ENCODE measurements at places on chromosomes 11 and 22.
A peak's percentile ranks its signal among the peaks of the same experiment; 100 is the strongest.

GRCh38 chr11:24198481-24198880, 298.4 kb upstream of the LUZP2 start:
- no peak for DNase-seq

DNA sequence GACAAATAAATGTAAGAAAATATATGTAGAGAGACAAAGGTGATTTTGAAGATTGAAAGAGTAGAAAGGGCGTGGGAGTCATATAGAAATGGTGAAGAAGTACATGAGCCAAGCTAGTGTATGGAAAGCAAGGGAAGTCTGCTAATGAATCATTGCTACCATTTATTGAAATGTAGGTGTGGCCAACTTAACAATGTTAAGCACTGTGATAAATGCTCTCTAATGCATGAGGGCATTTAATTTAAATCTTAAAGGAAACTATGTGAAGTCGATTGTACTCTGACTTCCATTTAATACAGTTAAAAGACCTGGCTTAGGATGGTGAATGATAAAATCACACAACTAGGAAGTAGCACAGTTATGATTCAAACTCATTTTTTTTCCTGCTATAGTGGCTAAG, 219.9 kb downstream of the CASP12 start:
- no peak for DNase-seq

GRCh38 chr22:36409911-36410756, 22.4 kb upstream of the MYH9 start:
- DNase-seq = peak; percentile 68

GRCh38 chr11:123751781-123752180, 2.5 kb downstream of the OR6X1 start:
- DNase-seq = no peak

DNA sequence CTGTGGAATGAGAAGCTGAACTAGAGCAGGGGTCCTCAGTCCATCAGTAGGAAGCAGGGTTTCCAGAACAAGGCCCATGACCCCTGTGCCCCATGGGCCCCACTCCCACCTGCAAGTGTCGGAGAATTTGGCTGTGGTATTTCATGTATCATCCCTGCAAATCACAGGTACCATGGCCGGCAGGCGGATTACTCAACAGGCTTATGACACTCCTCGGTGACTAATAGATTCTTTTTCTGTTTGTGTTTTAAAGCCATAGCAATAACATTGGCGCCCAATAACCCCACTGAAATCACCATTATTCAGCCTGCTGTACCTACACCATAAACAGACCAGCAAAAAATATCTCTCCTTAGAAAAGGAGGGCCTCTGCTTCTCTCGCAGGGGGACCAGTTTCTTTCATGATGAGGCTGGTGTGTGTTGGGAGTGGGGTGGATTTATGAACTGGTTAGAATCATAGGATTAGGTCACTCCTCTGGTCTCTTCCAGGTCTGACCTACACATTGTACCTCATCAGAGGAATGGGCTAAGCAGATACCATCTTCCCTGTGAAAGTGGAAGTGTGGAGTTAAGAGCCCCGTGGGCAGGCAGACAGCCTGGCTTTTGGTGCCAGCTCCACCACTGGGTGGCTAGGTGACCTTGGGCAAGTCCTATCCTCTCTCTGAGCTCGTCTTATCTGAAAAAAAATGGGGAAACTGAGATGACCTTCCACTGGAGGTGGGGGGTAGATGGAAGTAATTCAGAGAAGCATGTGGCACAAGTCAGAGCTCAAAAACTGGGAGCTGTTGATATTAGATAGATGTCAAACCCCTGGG, 60.2 kb upstream of the WNT11 start:
- no peak for DNase-seq

DNA sequence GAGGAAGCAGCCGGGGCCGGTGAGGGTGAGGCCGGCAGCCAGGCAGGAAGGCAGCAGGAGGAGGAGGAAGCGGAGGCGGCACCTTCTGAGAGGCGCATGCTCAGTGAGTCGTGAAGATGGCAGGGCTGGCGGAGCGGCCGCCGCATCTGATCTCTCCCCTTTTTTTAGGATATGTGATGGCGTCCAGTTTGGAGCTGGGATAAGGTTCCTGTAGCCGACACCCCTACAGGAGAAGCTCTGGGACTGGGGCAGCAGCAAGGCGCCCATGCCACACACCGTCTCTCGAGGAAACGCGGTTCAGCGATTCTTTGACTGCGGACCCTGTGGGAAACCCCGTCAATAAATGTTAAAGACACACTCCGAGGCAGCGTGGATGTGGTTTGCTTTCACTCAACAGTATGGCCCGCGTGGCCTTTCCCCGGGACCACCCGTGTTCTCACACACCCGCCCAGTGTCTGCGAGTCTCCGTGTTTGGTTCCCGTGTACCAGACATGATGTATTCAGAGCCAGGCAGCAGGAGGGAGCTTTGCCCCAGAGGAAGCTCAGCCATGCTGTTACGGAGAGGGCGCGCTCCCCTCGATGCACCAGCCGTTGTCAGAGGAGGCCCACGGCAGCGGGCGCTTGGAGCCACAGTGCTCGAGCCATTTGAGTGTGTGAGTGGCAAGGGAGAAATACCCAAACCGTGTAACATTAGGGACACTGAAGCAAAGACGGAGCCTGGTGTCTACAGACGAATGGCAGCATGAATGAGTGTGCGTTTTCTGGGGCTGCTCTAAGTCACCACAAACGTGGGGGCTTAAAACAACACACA, 27.7 kb upstream of the PARVB start:
- peak; percentile 82 for DNase-seq

GRCh38 chr11:95485115-95485900, 254.3 kb upstream of the SESN3 start:
- DNase-seq = no peak

GRCh38 chr11:16959602-16960001, 54.6 kb downstream of the PLEKHA7 start:
- DNase-seq = no peak

DNA sequence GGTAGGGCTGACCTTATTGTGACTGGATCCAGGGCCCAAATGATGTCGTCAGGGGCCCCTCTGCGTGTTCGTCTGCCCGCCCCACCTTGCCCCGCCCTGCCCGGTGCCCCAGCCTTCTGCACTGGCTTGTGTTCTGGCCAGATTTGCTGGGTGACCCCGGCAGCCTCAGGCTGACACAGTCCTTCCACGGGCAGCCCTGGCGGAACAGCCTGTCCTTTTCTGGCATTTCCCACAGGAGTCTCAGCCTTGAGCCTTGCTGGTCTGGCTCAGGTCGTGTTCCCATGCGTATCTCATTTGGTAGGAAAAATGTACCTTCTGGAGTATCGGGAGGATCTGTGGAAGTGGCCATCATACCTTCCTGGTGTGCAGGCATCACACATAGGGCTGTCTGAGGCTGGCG, 31.0 kb downstream of the IGHMBP2 start:
- no peak for DNase-seq

- DNase-seq = no peak
Observed at GRCh38 chr11:23480736-23481135, 620.5 kb upstream of the CCDC179 start.

- DNase-seq = no peak
Observed at GRCh38 chr11:34654483-34655334, 33.8 kb downstream of the EHF start.

GRCh38 chr11:115363921-115364320, 140.3 kb downstream of the CADM1 start:
- no peak for DNase-seq

- DNase-seq = no peak
Observed at GRCh38 chr11:132024587-132025295, 654.3 kb downstream of the NTM start.

GRCh38 chr11:41935241-41935640, 475.8 kb upstream of the LRRC4C start:
- DNase-seq = no peak

- DNase-seq = no peak
Observed at GRCh38 chr11:134624166-134624920, 212.3 kb upstream of the B3GAT1 start.

DNA sequence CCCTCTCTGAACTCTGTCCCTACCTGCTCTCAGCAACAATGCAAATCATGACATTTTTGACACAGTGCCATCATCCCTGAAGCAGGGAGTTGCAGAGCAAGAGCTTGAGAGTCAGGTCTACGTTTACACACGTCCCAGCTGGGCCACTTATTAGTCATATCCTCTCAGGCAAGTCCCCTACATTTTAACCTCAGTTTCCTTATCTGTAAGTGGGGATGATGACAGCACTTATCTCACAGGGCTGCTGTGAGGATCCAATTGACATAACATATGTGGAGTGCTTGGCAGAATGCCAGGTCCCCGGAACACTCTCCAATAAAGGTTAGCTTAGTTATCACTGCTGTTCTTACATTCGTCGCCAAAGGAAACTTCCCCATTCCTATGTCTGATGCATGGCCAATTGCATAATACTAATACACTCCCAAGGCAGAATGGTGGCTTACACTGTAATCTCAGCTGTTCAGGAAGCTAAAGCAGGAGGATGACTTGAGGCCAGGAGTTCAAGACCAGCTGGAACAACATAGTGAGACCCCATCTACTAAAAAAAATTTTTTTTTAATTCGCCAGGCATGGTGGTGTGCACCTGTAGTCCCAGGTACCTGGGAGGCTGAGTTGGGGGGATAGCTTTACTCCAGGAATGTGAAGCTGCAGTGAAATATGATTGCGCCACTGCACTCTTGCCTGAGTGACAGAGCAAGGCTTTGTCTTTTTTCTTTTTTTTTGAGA, 16.6 kb downstream of the ASCC2 start:
- no peak for DNase-seq

DNA sequence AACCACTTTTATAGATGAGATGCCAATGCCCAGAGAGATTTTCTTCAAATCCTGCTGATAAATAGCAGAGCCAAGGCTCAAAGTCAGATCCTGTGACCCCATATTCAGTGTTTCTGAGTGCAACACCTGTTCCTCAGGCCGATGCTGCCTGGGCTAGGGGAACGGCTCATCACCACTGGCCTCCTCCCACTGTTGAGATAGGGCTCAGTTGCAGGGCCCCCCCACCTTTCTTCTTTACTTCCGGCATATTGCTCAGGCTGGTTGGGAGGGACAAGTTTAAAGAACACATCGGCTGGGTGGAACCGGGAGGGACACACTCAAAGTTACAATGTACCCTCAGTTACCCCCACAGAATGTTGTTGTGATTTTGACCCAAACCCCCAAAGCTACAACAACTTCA, 88.3 kb upstream of the CRTAM start:
- DNase-seq = no peak

- DNase-seq = no peak
Observed at GRCh38 chr11:102849311-102849710, 5.9 kb upstream of the MMP3 start.

DNA sequence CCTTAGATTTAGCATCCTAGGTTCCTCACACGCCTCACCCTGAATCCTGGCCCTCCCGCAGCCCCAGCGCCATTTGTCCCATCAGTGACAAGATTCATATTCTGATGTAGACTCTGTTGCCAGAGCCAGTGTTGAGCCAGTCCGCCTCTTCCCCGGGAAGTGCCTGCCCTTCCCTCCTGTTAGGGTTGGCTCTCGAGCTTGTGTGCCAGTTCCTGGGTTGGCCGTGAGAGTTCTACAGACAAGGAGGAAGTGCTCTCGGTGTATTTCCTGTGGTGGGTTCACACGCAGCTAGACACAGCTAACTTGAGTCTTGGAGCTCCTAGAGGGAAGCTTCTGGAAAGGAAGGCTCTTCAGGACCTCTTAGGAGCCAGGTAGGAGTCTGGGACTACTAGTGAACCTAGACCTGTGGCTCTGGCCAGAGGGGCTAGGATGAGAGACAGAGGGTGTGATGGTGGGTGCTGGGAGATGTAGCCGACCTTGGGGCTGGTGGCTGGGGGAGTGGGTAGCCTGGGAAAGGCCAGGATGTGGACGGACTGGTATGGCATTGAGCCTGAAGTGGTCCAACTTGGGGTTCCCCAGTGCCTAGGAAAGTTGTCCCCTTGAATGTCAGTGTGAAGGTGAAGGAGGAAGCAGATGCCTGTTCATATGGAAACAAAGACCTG, at the start of gene IL18BP:
Gene IL18BP, plus strand, starts transcription at position 261 of the 662 bp plus-strand sequence. CDS start 1,076 bp downstream, outside the sequence.
- peak; percentile 58 for DNase-seq
